NCI-H1417 (cell line): ENCODE measurements at places on chromosomes 4 and X.

DNA sequence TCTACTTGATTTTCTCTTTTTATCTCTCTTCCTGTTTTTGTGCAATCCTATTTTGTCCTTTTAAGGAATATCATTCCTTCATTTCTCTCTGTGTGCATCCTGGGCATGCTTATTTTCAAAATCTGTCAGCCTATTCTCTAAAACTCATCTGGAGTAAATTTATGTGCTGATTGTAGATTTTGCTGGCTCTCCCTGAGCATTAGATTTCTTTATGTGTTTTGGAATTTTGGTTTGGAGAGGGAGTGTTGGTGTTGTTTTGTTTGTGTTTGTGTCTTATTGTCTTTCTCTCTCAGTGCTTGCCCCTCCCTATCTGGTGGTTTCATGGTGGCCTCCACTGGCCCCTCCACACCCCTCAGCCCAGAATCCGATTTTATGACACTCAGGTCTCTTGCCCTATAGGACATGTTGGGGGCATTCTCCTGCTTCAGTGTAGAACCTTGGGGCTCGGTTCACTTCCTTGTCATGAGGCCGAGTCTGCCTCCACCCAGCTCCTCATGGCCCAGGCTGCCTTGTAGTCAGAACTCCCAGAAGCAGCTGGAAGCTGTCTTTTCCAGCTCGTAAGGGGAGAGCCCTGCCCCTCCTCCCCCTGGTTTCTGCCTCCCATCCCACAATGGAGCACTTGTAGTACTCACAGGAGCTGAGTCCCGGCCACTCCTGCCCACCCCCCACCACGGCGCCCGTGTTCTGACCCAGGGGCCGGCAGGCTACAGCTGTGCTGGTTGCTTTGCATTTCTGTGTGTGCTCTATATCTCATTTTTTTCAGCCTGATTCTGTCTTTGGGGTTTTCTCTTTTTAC lies 24.5 kb upstream of the PJA1 start:
- DNase-seq: no peak

DNA sequence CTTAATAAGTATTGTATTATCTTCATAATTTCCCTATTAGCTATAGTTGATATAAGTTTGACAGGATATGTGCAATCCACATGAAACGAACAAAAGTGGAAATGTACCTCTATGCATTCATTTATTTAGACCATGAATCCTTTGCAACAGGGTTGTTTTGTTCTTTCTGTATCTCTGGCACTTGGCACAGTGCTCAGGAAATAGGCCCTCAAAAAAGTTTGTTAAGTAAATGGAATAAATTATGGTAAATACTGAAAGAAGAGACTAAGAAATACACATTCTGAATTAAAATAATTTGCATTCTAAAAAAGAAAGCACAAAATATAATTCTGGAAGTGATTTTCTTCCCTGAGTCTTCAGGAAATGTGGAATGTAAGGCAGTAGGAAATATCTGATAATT lies 39.3 kb downstream of the TAPT1 start:
- DNase-seq: no peak

DNA sequence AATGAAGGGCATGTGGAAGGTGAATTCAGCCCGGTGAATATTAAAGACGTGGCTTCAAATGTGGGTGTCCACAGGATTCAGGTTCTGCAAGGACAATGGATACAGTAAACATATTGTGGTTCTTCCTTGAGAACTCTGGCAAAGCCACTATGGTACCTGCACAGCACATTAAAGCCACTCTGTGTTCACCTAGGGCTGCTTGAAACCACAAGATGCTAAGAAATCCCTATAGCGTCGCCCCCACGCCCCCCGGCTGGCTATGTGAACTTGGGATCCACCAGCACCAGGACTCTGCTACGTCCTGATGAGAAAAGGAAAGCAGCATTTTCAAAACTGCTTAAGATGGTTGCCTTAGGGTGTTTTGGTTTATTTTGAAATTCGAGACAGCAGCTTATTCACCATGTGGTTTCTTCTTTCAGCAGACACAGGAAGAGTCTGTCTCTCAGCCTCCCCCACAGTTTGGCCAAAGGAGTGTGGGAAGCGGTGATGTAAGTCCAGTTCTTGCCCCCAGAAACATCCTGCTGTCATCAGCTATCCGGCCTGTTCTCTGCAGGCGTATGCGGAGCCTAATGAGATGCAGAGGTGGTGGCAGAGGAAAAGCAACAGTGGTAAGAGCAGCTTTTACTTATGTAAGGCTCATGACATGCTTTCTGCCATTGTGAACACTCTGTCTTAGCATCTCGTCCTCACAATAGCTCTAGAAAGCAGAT lies 111.5 kb downstream of the AFAP1 start:
- DNase-seq: no peak

DNA sequence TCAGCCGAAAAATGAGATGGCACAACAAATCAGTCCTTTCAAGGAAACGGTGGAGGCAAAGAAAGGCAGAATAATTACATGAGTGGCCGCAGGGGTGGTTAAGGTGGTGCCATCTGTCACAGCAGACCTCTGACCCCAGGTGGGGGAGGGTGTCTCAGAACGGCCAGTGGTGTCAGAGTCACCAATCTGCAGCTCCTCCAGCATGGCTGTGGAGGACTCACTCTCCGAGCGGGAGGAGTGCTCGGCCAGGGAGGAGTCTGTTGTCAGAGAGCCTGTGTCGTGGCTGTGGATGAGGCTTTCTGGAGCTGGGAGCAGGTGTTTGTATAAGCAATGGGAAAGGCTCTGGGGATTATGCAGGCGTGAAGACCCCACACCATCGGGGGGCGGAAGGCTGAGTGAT lies 130.3 kb upstream of the PDLIM3 start:
- peak; percentile 7 for DNase-seq

- peak; percentile 57 for DNase-seq
Measured at GRCh38 chrX:153935326-153935851, 552 bp upstream of the NAA10 start.

DNA sequence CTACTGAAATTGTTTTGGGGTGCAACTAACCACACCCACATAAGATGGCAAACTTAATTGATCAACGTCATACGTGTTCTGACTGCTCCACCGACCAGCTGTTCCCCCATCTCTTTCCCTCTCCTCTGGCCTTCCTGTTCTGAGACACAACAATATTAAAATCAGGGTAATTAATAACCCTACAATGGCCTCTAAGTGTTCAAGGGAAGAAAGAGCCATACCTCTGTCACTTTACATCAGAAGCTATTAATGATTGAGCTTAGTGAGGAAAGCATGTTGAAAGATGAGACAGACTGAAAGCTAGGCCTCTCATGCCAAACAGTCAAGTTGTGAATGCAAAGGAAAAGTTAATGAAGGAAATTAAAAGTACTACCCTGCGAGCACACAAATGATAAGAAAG lies 173.9 kb upstream of the FTHL17 start:
- no peak for DNase-seq

GRCh38 chr4:98921292-98921691 lies 7.6 kb downstream of the EIF4E start:
- DNase-seq: no peak

DNA sequence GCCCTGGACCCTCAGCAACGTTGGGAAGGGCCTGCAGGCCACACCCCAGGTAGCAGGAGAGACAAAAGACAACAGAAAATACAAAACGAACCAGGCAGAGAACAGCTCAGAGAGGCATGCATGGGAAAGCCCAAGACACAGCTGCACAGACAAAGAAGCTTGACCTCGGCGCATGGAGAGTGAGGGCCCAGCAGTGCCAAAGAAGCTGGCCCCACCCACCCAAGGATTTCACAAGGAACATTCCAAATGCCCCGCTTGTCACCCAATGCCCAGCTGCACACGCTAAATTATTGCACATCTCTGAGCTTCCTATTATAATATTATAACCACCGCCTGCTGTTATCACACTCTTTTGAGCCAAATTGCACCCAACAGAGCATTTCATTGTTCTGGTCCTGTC lies 147.7 kb upstream of the TBL1X start:
- DNase-seq: no peak

- DNase-seq: peak; percentile 28
Measured at GRCh38 chrX:151974336-151975227, at the start of gene GABRE. GABRE (minus strand) TSS chrX:151974676; CDS start chrX:151974625, 51 bp downstream.

DNA sequence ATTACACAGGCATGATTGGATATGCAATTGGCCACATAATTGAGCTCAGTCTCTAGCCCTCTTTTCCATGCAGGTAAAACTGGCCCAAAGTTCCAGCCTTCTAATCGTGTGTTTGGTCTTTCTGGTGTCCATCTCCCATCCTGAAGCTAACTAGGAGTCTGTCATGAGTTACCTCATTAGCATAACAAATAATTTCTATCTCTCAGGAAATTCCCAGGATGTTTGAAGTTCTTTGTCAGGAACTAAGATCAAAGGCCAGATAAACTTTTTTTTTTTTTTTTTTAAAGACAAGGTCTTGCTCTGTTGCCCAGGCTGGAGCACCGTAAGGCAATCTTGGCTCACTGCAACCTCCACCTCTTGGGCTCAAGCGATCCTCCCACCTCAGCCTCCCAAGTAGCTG lies 15.8 kb downstream of the ATXN3L start:
- no peak for DNase-seq

DNA sequence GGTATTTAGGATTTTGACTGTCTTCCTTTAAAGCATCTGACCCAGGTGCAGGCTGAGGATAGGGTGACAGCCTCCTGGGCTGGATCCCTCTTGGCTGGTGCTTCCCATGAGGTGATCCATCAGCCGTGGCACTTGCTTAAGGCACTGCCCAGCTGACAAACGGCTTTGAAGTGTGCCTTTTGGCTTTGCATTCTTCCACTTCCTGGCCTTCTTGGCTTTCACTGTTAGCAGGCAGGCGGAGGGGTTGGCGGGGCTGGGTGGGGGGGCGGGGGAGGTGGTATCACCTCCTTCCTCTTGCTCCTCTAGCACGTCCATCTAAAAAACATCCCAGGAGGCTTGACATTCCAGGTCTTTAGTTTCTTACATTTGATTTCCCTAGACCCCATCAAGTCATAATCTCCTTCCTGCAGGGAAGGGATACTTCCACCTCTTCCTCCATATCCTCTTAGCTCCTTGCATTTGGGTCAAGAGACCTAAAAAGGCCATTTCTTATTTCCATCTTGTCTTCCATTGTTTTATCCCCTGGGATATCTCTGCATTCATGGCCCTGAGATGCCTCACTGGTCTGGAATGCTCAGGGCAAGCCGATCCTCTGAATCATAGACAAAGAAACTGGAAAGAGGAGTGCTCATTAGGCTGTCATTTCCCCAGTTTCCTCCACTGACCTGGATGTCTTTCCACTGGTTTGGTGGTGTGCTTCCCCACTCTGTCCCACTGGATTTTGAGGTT lies 11.3 kb upstream of the APLN start:
- no peak for DNase-seq

DNA sequence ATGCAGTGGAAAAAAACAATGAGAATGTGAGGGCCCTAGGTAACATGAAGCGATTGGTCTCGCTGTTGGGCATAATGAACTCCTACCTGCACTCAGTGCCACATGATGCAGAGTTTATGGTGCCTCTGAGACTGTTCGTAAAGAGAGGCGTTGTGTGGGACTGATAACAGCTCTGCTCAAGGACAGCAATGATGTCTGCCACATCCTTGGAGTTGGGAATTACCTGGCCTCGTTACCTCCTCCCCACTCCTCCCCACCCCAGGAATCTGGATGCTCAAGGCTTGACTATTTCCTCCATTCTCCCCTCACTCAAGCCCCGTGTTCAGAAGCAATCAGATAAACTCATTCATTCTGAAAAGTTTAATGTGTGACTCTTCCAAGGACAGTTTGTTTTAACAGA lies 148.0 kb upstream of the JADE1 start:
- DNase-seq: no peak

DNA sequence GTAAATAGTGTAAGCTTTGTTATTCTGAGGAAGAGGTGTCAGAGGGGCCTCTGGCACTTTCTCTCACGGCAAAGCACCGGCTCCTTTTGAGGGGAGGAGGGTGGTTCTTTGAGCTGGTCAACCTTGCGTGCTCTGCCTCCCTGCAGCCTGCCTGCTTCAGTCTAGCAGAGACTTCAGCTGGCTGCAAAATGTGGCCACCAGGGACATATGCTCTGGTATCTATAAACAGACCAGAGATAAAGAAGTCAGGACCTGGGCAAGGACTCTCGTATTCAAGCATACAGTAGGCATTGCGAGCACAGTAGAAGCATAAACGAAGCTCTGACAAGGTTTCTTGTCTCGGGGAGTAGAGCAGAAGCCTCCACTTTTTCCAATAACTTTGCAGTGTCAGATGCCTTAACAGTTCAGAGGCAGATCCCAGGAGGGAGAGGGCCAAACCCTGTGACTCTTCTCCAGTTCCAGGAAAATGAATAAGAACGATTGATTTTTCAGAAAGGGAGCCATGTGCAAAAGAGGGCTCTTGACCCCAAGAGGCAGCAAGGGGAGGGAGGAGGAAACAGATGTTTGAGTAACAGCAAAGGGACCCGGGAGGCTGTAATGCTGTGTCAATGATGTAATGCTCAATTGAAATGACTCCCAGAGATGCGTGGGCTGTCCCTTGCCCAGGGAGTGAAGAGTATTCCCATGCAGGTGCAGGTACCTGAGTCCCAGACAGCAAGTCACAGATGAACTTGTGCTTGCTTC lies 57.9 kb upstream of the TEX13D start:
- DNase-seq: no peak

DNA sequence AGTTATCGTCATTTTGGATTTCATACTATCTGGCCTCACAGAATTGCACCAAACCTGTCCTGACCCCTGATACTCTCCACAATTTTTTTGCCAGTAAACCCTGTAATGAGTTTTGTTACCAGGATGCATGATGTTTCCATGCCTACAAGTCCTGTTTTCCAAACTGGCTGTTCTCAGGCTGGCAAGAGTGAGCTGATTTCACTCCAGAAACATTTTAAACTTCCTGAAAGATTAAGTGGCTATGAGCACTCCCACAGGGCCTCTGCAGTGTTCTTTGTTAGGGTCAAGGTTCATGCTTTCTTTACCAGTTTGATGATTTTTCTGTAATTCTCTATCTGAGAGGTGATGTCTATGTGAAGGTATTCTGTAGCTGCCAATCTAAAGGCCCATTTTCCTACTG lies 31.7 kb upstream of the PDLIM3 start:
- no peak for DNase-seq

DNA sequence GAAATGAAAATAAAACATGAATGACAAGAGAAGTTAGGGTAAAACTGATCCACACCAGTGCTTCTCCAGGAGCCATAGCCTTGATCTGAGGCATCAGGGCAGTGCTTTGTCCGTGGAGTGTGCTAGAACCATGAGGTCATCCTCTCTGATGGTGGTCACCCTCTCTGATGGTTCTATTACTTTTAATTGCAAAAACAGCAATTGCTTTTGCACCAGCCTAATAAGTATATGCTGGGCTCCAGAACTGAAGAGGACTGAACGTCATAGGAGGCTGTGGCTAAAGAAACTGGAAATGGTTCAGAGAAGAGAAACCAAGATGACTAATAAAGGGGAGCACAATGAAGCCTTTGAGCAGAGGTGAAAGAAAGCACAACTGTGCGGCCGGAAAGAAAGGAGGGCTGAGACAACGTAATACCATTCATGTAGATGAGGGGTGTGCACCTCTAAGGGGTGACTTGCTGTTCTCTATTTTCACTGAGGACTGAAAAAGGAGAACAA lies 17.0 kb upstream of the TMEM154 start:
- no peak for DNase-seq

DNA sequence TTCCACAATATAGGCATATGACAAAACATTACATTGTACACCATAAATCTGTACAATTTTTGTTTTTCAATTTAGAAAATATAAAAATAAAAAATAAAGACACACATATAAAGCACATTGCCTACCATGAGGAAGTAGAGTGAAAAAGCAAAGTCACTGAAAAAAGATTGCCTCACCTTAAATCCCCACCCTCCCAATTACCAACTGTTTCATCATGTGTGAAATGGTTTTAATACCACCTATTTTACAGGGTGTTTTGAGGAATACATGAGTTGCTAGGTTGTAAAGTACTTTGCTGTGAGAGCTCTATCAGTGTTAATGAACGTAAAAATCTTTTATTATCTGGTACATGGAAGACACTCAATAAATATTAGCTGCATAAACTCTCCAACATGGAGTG lies 373.6 kb upstream of the NDST3 start:
- no peak for DNase-seq
